ENCODE measurements at places on chromosomes 5 and 9.

DNA sequence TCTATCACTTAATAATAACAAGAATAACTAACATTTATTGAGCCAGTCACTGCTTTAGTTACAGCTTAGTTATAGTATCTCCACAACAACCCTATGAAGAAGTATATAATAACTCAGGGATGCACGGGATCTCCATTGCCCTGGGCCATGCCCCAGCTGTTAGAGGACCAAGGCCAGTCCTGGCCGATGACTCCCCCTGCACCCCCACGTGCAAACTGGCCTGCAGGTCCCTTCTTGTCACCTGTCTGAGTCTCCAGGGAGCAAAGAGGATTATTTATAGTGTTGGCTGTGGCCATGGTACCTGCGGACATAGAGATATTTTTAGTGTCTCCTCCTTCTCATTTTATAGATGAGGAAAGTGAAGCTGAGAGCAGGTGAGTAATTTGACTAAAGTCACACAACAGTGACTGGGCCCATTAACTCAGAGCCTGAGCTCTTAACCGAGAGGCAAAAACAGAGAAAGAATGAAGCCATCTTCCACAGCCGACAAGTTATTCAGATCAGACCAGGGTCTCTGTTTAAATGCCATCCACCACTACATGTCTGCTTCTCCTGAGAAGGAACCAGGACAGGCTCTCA lies 94.4 kb downstream of the TMEM215 start:
- no peak for DNase-seq

DNA sequence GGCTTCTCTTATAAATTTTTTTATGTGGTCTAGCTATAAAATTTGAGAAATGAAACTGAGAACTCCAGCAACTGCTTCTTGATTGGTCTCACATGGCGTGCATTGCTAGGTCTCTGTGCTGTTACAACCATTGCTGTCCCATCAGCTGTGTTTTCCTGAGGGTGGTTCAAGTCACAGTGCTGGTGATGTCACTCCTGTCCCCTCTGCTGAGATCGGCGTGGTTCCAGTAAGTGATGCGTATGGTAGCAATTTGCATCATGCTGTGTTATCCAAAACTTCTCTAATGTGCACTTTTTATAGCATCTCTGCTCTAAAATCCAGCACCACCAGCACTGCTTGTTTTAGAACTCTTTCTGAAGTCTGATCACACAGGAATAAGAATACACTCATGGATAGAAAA lies 112.6 kb upstream of the ZNF608 start:
- no peak for DNase-seq

DNA sequence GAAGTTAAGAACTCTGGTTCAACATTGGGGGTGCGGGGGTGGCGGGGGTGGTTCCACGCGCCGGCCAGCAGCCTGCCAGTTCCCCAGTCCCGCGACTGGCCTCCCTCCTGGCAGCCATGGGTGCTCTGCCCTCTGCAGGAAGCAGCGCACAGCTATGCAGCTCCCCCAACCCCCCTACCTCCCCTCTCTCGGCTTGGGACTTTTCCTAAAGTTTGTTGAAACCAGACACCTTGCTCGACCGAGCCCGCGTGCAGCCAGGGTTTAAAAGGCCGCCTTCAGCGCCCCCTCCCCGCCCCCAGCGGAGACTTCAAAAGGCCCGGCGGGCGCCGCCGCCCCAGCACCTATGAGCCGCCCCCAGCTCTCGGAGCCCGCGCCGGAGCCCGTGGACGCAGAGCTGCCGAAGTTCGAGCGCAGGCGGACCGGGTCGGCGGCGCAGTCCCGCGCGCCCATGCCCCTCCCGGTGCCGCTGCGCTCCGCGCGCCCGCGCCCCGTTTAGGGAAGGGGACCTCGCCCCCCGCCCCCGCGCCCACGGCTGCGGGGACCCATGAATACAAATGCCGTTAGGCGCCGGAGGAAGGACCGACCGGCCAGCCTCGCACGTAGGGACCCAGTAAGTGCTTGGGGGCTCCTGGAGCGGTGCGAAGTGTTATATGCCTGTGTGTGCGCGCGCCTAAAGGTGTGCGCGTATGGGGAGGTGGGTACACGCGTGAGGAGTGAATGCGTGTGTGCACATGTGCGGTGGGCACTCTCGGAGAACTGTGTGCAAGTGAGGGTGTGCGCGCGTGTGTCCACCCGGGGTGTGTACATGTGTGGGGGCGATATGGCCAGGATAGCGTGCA lies 1.4 kb upstream of the COL27A1 start:
- DNase-seq, result no peak

DNA sequence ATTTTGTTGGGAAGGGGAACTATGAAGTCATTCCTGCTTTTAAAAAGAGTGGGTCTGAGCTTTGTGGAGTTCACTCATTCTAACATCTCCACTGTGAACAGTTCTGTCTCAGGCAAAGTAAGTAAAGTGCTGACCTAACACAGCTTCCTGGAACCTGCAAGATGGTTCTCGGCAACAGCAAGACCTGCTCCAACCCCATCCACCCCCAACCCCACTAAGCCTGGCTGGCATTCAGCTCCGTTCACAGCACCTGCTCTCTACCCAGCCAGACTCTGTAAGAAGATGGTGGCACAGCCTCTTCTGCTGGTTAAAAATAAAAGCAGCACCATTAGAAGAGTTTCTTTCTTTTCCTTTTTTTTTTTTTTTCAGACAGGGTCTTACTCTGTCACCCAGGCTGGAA lies 42.0 kb downstream of the EPB41L4B start:
- no peak for DNase-seq

DNA sequence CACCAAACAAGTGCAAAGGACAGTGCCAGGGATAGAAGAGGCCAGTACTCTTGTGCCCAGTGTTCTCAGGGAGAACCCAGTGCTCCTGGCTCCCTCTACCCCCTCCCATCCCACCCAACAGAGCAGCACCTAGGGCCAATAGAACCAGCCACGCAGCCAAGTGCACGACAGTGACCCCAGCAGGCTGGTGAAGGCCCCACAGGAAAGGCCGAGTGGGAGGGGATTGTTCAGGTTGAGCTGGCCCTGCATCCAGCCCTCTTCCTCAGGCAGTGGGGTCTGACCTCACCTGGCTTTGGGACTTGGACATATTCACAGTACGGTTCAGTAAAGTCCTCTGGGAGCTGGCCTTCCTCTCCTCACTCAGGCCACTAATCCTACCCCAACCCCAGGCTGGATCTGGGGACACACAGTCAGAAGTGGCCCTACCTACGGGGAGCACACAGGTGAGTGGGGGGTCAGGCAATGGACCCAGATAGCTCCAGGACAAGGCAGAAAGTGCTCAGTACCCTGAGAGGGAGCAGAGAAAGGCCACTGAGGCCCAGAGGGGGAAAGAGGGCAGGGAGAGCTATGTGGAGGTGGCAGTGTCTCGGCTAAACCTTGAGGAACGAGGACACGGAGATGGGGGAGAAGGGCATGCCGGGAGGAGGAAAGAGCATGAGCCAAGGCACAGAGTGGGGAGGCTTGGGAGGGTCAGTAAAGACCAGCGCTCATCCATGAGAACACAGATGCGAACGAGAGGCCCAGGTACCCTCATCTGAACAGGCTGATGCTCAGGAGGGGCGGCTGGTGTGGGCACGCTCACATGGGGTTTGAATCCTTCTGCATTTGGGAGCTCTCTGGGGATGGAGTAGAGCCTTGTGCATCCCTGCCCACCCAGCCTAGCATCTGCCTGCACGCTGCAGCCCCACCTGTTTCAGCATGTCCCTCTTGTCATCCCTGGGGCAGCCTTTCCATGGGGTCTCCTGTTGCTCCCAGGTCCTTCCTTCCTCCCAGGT lies 25.6 kb downstream of the POLR1E start:
- DNase-seq, result no peak

DNA sequence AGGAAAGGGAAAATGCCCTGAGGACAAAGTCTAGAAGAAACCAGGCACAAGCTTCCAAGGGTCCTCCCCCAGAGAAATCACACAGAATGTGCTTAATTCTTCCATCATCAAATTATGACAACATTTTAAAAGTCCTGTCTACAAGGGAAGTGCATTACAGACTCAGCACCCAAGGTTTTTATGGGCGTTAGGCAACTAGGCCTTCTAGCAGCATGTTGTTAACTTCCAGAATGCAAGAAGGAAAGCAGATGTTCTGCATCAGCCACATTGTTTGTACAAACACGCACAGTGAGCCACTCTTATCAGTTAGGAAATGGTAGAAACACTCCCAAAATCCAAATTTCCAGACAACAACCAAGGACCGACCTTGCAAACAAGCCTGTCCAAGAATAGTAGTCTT lies 26.5 kb downstream of the SMC5 start:
- DNase-seq, result no peak

GRCh38 chr9:89165341-89165740 lies 13.3 kb downstream of the SHC3 start:
- no peak for DNase-seq

- no peak for DNase-seq
Measured at GRCh38 chr5:27325513-27325912, 287.1 kb upstream of the CDH9 start.

DNA sequence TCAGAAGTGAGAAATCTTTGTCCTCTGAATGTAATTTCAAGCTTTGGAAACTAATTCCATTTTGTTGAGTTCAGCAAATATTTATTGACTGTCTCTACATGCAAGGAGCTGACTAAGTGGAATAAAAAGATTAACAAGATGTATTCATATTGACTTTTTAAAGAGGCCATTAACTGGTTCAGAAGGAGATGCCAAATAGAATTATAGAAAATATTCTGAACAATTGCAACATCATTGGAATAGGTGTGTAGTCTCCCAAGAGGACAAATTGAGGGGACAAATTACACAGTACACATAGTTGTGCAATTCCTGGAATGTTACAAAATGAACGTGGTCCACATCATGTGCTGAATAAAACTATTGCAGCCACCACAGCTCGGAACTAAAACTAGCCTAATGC lies 224.2 kb downstream of the NPR3 start:
- no peak for DNase-seq

GRCh38 chr9:114163517-114163951 lies 8.2 kb downstream of the COL27A1 start:
- no peak for DNase-seq

All from activated CD8-positive, alpha-beta memory T cell treated with anti-CD3 and anti-CD28 coated beads for 1 hour (primary cell).